HuH-7.5 (cell line): ENCODE measurements at places on chromosomes 3 and 15.

- DNase-seq: no peak
These were observed 92.4 kb downstream of the CSNK1G1 start for GRCh38 chr15:64263567-64263966.

DNA sequence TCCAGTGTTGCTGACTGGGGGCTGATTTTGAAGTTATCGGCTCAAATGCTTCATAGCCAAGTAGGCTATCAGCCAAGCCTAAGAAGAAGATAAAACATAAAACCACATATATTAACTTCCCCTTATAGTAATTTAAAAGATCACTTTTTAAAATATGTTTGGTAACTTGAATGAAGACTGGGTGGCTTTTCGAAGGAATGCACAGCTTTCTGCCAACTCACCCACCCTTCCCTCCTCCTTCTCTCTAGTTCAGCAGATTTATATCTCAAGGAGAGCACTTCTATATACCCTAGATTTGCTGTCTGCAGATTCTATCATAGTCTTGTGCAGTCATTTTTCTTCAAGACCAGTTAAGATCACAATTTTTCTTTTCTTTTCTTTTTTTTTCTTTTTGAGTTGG is 189.4 kb upstream of the CHRM5 start:
- DNase-seq: no peak

DNA sequence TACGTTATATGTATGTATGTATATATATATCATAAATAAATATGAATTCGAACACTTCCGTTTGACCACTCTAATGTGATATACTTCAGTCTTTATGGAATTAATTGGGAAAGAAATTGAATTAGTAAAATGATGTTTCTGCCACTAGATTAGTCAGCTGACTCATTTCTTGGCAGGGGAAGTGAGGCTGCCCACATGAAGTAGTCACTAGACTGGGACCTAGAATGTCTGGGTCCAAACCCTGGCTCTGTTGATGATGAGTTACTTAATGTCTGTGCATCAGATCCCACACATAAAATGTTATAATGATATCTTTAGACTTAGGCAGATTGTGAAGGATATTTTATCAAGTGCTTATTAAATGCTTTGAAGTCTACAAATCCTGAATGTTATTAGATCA is 27.4 kb upstream of the ARL14 start:
- DNase-seq: no peak

- no peak for DNase-seq
These were observed 95.6 kb downstream of the ECT2 start for GRCh38 chr3:172846103-172846561.

- DNase-seq: no peak
These were observed 11.9 kb downstream of the TAGLN3 start for GRCh38 chr3:112010636-112011035.

GRCh38 chr3:155019575-155019974 is 60.5 kb upstream of the MME start:
- no peak for DNase-seq

DNA sequence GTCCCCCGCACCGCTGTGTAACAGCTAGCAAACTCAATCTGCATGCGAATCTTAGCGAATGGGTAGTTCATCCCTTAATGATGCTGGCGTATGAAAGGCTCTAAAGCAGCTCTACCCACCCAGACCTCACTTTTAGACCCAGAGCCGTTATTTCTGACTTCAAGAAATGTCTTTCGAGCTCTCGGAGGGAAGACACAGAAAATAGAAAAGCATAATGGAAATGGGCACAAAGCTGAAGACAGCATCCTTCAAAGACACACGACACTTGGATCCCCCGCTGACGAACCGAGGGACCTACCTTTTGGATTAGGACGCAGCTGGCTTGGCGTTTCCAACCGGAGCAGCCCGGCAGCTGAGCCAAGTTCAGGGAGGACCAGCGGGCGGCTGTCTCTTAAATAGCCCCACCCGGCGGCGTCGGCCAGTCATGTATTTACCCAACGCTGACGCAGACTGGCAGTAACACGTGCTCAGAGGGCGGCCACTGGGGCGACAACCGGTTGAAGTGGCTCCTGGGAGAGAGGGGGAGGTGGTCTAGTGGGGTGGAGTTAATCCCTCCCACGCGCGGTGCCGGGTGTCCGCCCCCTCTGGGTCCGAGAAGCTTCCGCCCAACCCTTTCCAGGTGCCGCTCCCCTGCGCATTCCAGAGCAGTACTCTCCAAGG is 1.5 kb downstream of the CCK start:
- no peak for DNase-seq

DNA sequence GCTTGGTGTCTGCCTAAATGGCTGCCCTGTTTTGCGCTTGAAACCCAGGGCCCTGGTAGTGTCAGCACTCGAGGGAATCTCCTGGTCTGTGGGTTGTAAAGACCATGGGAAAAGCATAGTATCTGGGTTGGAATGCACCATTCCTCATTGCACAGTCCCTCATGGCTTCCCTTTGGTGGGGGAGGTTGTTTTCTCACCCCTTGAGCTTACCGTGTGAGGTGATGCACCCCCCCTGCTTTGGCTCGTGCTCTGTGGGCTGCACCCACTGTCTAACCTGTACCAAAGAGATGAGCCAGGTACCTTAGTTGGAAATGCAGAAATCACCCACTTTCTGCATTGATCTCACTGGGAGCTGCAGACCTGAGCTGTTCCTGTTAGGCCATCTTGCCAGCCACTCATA is 104.7 kb downstream of the MBNL1 start:
- no peak for DNase-seq

GRCh38 chr3:186166491-186167288 is 57.8 kb upstream of the ETV5 start:
- no peak for DNase-seq

DNA sequence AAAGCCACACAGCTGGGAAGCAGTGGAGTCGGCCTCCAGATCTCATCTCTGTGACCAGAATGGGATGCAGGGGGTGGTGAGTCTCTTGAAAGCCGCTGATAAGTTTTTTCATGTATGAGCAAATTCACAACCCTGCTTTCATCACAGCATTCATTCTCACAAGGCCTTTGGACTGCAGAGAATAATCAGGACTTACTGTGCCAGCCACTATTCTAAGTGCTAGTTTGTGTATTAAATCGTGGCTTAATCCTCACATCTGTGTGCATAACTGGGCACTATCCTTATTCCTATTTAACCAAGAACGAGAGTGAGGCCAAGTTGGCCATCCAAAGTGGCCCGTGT is 64.2 kb upstream of the POLG start:
- DNase-seq: no peak
